ENCODE measurements at places on chromosomes 4 and X.

DNA sequence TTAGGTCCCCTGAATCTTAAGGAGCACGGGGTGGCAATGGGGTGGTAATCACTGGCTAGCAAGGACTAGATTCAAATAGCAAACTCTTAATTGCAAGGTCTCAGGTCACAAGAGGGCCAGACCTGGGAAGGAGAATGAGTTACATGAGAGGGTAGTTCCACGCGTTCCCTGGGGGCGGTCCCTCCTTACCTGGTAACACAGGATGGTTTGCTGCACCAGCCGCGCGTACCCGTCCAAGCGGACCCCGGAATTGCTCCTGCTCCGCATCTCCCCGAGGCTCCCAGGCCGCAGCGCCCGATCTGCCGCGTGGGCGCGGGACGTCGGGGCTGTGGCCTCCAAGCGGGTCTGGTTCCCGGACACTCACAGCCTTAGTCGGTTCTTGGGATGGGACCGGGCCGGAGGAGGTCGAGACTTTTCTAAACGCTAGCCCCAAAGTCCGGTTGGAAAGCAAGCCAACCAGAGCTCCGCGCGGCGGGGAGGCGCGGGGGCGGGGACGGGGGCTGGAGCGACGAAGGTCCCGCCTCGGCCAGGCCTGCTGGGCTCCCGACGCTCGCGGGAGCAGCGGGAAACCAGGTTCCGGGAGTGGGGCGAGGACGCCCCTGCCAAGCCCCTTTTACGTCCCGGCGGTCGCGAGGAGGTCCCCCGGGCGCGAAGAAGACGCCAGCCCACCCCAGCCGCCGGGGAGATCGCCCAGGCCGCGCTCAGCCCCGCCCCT is at the start of gene PHKA2:
TSS of gene PHKA2 (minus strand) at position 449 of the 715 bp plus-strand sequence. CDS start at position 267, 182 bp downstream.
- no peak for DNase-seq

DNA sequence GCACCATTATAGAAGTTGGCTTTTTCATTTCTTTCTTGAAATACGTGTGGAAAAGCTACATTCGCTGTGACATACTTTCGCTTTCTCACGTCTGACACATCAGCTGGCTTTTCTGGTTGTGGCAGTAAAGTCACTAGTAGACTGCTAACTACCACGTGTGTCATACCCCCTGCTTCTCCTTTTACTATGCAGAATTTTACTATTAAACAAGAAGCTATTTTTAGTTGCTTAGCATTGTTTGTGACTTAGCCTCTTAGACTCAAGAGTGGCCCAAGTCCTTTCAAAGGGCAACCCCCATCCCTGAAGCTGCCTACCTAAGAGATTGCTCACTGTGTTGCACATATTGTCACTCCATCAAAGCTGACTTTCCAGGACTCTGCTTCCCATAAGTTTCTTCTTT is 2.1 kb upstream of the IL2 start:
- no peak for DNase-seq

- DNase-seq, result no peak
These were observed 11.9 kb downstream of the HADH start for GRCh38 chr4:108001540-108002135.

GRCh38 chr4:90071289-90072235 is 55.6 kb upstream of the CCSER1 start:
- DNase-seq, result no peak

DNA sequence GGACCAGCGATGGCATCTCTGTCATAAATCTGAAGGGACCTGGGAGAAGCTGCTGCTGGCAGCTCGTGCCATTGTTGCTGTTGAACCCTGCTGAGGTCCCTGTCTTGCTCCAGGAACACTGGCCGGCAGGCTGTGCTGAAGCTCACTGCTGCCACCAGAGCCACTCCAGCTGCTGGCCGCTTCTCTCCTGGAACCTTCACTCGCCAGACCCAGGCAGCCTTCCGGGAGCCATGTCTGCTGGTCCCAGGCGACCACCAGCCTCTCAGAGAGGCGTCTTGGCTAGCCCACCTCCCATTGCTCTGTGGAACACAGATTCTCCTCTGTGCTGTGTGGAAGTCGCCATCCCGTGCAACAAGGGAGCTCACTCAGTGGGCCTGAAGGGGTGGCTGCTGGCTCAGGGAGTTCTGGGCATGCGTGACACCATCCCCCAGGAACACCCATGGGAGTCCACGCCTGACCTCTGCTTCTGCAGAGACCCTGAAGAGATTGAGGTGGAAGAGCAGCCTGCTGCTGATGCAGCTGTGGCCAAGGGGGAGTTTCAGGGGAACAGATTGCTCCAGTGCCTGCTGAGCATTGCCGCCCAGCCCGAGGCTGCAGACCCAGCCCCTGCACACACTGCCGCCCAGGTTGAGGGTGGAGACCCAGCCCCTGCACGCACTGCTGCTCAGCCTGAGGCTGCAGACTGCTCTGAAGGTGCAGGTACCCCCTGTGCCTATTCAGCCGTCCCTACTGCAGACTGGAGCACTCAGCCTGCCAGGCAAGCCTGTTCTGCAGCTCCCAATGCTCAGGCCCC is 33.1 kb upstream of the CYP4V2 start:
- DNase-seq, result no peak

DNA sequence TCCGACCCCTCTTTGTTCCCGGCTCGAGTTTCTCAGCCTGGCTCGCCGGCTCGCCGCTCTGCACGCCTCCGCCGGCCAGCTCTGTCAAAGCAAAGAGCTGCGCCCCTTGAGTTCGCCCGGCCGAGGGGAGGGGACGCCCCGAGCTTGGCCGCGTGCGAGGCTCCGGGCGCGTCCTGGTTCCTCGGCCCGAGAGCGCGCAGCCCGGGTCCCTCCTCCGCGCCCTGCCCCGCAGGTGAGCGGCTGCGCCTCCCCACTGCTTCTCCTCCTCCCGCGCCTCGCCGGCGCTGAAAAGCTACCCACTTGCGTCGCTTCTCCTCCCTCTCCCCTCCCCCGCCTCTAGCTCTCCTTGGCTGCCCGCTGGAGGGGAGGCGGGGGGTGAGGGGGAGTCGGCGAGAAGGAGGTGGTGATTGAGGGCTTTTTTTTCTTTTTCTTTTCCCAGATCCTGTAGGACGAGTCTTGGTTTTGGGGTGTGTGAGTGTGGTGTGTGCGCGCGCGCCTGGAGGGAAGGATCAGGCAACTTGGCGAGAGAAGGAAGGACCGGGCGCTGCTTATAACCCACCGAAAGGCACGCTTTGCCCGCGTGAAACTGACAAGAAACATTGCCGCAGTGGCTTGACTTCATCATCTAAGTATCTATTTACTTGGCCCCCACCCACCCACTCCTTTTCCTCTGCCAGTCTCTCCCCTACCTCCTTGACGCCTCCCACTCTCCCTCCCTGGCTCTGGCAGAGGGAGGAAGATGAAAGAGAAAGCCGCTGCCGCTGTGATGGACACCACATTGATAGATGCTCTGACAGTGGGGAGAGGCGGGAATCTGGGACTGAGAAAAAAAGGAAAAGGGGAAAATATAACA is at the start of gene LEF1:
TSS of gene LEF1 (minus strand) at position 262 of the 853 bp plus-strand sequence. CDS start 1,165 bp downstream, outside the sequence.
- DNase-seq, result peak; percentile 31

DNA sequence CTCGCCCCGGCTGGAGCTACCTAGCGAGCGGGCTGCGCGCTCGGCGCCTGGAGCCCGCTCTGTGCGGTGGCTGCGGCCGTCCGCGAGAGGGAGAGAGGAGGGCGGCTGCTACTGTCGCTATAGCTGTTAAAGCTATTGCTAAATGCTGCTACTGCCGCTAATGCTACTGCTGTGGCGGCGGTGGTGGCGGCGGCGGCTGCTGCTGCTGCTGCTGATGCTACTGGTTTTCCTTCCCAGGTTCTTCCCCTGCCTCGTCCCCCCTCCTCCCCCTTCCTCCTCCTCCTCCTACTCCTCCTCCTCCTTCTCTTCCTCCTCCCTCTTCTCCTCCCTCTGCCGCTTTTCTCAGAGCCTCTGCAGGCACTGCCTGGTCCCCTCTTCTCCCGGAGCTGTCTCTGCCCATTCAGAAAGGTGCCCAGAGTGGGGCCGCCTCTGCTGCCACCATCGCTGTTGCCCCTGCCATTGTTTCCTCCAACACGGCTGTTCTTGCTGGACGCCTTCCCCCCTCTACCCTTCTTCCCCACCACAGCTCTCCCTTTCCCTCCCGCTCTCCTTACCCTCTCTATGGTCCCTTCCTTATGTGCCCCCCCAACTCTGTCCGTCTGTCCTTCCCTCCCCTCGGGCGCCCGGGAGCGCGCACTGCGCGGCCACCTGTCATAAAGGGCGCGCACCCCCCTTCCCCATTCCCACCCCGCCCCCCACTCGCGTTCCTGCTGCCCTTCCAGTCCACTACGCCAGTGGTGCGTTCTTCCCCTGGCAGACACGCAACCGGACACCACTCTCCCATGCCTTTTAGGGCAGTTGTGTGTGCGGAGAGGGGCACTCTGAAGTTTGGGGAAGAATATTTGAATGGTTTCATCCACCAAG is at the start of gene NEXMIF:
TSS of gene NEXMIF (minus strand) at position 228 of the 864 bp plus-strand sequence.
- no peak for DNase-seq

DNA sequence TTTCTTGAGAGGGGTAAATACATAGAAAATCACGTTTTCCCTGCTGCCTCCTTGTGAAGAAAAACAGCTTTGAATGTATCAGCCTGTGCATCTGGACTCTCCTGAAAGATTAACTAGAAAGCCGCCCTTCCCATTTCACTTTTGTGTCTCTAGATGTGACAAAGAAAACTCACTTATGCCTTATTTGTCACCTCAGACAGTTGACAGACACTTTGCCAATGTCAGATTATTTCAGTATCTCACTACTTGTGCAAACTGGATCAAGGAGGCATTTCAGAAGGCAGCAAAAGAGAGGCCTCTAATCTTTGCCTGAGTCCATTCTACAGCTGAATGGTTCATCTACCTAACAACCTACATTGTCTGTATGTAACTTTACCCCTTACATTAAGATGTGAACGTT is 754.9 kb downstream of the RPA4 start:
- DNase-seq, result no peak

DNA sequence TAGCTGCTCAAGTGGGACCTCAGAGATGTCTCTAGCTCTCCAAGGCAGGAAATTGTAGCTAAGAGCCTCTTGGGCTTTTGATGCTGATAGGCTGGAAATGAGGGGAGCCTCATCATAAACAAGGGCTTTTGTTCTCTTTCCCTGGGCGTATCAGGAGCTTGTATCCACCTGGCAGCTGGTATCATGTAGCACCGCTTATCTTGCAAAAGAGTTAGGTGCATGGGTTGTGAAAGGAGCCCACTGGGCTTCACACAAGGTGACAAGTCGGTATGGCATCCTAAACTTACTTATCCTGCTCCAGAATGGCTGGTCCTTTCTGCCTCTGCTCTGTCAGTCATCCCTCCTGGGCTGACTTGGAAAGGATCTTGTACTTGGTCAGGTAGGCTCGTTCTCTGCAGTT is 565.8 kb downstream of the GRXCR1 start:
- DNase-seq, result no peak

- no peak for DNase-seq
These were observed 20.3 kb upstream of the GUCY1B1 start for GRCh38 chr4:155738548-155738947.

DNA sequence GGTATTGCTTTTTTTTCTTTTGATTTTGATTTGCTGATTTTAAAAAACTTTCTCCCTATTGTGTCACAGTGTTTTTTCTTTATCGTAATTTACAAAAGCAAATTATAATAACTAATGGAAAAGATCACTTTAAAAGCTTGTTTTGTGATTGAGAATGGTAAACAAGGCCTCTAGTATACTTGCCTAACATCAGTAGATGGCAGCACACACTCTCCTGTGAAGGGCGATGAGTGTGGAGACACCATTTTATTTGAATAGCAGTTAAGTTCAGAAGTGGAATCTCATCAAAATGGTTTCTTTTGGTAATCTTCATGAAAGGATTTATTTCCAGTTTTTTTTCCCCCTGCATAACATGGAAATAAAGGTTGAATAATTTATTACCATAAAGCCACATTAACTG is 72.3 kb downstream of the PAK3 start:
- DNase-seq, result no peak

DNA sequence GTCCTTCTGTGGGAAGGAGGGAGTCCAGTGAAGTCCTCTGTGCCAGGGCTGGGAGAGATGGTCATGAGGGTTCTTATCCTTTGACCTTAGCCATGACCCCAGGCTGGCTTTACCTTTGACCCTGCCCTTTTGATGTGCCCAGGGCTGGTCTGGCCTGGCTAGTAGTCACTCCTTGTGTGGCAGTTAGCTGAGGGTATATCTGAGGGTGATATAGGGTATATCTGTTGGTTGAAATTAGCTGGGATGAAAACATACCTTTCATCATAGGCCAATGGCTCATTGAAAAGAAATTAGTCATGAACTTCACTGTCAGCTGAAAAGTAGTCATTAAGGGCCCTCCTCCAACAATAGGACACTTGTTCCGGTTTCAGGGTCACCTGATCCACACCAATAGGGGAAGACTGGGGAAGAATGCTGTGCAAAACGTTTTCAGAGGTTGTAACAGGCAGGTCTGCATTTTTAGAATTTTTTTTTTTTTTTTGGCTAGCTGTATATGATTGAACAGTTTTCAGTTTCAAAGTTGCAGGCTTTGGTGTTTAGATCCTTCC is 74.6 kb upstream of the STOX2 start:
- DNase-seq, result no peak

DNA sequence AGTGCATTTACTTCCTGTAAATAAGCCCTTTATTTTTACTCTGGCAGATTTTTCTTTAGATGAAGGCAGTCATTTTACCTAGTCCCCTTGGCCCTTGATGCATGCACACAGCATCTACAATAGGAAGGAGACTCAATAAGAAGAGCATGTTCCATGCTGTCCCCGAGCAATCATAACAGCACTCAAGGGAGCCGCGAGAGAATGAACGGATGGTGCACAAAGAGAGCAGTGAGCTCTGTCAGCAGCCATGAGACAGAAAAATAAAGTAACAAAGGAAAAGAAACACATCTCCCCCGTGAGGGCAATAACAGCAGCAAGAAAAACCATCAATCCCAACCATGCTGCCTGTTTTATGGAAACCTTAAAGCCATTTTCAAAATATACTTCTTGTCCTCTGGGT is 11.9 kb downstream of the SMIM31 start:
- no peak for DNase-seq

DNA sequence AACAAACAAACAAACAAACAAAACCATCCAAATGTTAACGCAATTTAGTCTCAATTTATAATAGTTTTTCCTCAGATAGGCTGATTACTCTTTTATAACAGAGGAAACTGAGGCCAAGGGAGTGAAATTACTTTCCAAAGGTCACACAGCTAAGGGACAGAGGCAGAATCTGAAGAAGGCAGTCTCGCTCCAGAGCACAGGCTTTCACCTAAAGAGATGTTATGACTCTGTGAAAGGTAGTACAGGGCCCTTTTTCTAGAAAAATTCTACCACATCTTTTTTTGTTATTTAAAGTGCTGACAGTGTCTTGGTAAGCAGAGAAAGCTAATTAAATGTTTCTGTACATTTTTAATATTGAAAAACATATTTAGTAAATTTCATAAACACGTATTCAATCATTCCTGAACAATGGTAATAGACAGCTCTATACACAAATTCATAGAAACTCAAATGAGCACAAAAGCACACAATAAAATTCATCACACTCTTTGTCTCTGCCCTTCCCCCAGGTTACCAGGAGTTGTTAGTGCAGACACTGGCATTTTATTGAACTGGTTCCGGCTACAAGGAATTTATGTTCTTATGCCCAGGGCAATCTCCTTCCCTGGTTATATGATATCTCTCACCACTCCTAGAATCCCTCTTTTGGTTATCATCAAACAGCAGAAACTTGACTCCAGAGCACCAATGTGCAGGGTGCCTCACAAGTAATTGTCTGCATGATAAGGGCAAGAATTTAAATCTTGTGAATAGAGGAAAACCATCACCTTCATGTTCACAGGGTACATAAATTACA is 7.7 kb upstream of the APBB2 start:
- no peak for DNase-seq

- DNase-seq, result no peak
These were observed 672.7 kb downstream of the CCSER1 start for GRCh38 chr4:90799895-90800294.
